T follicular helper cell (primary cell): ENCODE measurements at places on chromosomes 7 and 10.

- no peak for DNase-seq
Observed at GRCh38 chr10:81019029-81019890, 481.6 kb downstream of the SH2D4B start.

- no peak for DNase-seq
Observed at GRCh38 chr10:4671451-4672145, 154.4 kb upstream of the AKR1E2 start.

GRCh38 chr7:157000741-157001653 lies 9.5 kb downstream of the MNX1 start:
- no peak for DNase-seq

GRCh38 chr7:47186316-47186715 lies 395.6 kb downstream of the TNS3 start:
- no peak for DNase-seq

DNA sequence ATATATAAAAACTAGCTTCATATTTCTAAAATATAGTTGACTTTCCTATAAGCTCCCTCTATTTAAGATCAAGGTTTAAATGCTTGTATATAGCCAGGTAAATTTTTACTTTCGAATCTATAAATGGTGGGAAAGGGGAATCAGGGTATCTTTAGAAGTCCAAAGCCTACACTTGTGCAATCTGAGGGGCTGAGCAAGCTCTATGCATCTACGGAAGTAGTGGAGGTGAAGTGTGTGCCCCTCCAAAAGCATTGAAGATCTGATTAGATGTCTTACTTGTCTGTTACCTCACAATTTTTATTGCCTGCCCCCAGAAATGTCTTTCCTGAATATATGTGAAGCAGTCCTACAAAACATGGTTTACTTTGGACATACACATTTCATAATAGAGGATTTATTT lies 1.6 kb downstream of the AKAP9 start:
- DNase-seq = no peak

DNA sequence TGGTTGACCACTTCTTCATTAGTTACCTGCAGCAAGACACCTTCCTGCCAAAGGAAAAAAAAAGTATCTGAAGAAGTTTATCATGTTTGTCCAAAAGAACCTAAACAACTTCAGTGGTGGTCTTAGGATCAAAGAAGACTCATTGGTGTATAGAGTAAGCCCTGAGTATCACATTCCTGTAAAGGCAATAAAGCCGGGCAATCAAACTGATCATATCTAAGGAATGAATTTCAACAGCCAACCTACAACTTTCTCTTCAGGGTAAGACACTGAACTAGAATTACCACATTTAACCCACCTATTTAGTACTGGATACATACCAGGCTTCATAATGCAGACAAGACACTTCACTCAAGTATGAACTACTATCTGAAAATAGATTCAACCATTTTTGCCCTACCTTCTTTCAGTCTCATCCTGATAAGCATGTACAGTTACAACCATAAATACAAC lies 10.1 kb downstream of the HNRNPA2B1 start:
- no peak for DNase-seq

GRCh38 chr7:73999664-74000435 lies 28.1 kb upstream of the ELN start:
- no peak for DNase-seq

GRCh38 chr7:46603780-46604179 lies 682.7 kb upstream of the IGFBP3 start:
- no peak for DNase-seq

DNA sequence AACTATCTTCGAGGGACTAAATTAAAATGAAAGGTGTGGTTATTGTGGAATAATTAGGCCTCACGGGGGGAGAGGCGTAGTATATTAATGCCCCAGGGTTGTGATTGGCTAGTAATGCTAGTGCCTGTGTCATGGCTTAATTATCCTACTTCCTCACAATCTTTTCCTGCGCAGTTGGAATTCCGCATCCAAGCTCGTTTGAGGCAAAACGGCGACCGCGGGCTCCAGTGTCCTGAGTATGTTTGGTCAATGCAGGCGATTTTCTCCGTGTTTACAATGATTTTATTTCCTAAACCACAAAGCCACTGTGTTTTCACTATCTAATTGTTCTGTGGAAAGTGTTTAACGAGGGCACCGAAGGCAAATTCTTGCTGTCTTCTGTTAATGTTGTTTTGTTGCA lies 282.9 kb downstream of the CELF2 start:
- no peak for DNase-seq

- DNase-seq = no peak
Observed at GRCh38 chr10:103645141-103646054, 151.9 kb downstream of the NEURL1 start.

GRCh38 chr7:32462977-32463376 lies 27.2 kb downstream of the LSM5 start:
- DNase-seq = no peak

DNA sequence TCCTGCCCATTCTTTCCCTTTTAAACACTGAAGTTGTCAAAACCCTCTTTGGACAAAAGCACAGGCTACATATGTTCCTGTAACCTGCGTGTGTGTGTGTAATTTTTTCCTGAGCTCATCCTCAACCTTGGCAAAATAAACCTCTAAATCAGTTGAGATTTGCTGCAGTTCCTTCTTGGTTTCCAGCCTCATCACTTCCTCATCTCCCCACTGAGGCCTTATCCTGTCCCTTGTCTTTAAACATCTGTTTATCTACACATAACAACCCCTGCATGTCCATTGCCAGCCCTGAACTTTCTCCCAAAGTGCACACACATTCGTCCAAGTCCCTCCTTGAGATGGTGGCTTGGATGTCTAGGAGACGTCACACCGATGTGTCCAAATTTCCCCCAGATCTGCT lies 35.5 kb downstream of the LYZL2 start:
- DNase-seq = no peak

GRCh38 chr7:116862951-116863670 lies 724 bp downstream of the CAPZA2 start:
- no peak for DNase-seq

DNA sequence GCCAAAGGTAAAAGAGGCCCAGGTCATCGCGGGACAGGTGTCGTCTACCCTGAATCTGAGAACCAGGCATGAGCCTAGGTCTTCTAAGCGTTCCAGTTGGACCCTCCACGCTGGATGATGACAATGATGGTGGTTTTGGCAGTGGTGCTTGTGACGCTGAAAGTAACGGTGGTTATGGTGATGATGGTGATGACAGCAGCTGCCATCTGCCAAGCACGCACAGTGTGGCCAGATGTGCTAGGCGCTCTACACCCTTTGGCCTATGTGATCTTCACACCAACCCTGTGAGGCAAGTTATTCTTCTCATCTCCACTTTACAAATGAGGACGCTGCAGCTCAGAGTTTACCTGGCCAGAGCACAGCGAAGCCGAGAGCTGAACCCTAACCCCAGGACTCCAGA lies 93.9 kb downstream of the FAM53B start:
- no peak for DNase-seq

DNA sequence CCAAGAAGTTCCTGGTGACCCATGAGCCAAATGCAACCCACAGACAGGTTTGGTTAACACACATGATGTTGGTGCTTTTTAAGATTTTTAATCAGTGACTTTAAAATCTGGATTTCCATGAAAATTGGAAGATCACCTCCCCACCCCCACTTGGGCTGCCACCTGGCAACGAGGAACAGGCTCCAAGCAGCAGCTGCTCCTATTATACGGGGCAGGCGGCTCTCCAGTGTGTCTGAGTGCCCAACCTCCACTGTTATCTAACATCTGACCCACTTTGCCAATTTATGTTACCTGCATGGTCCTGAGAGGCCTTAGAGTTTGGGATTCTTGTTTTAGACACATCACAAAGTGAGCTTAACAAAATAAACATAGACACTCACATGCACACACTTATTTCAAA lies 56.4 kb downstream of the SGMS1 start:
- no peak for DNase-seq

DNA sequence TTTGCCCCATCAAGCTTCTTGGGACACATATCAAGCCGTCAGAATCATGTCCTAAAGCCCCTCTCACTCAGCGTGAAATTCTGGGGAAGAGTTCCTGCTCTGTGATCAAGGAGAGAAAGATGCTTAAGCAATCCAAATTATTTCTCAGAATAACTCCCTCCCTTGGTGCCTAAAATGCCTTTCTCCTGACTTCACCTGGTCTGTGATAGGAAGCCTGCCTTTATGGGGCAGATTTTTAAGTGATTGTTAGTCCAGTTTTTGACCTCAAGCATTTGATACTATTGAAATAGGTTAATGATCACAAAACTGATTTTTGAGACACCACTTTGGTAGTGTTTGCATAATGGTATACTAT lies 76.4 kb upstream of the MAGI2 start:
- DNase-seq = no peak
